ENCODE measurements at places on chromosomes 4 and X.

DNA sequence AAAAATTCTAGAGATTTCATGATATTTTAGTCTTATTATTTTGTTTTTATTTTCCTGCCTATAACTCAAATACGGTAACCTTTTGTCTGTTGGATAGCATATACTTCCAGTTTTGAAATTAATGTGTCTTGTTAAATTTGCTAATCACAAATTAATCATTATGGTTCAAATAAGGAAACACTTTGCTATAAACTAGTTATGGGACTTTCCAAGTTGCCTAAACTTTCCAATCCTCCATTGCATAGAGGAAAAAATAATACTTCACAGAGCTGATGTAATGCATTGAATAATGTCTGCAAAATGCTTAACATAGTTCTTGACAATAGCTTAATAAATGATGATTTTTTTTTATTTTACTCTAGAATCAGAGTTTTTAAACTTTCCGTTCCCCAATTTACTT is 4.7 kb downstream of the GUCY1B1 start:
- DNase-seq: no peak

DNA sequence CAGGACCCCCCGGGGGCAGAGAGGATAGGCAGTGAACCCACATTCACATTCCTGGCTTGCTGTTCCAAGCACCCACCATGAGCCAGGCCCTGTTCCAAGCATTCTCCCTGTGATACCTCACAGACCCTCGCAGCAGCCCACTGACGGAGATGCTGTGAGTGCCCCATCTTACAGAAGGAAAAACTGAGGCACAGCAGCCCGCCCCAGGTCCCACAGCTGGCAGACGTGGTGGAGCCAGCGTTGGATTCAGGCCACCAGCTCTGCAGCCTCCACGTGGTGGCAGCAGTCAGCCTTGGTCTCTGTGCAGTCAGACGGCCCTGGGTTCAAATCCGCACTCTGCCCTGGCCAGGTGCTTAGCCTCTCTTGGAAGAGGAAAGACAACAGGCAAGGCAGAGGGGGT is 16.8 kb downstream of the MAN2B2 start:
- no peak for DNase-seq

DNA sequence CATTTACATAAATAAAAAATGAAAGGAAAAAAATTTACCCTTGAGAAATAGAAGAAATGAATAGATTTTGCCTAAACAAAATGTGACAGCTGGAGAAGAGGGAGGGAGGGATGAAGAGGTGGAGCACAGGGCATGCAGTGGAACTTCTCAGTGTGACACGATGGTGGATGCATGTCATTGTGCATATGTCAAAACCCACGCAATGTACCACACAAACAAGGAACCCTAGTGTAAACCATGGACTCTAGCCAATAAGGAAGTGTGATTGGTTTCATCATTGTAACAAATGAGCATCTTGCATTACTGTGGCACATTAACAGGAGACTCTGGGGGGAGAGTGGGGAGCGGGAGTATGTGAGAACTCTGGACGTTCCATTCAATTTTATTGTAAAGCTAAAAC is 58.6 kb downstream of the GATB start:
- DNase-seq: no peak

DNA sequence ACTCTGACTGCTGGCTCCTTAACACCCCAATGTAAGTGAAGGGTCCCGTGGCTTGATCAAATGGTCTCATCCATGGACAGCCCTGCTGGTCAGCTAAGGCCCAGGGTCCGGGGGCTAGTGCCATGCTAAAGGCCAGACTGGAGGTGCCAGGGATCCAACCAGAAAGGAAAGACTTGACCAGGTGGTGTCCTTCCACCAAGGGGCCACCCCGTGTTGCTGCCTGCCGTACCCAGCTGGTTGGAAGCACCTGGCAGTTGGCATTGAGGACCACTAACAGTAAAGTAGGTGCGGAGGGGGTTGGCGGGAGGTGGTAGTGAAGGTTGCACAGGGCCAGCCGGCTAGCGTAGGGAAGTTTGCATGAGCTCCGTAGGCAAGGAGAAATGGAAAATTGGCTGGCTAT is 1.7 kb upstream of the IL1RAPL2 start:
- DNase-seq: no peak

GRCh38 chr4:22670956-22671355 is 21.8 kb upstream of the GBA3 start:
- DNase-seq: no peak

Data from stimulated activated CD4-positive, alpha-beta T cell treated with anti-CD3 and anti-CD28 coated beads, Interleukin-1b, Interleukin-23, amount 100 ng/mL, for 1 hour (primary cell).